ENCODE measurements at places on chromosomes 6 and 20.

DNA sequence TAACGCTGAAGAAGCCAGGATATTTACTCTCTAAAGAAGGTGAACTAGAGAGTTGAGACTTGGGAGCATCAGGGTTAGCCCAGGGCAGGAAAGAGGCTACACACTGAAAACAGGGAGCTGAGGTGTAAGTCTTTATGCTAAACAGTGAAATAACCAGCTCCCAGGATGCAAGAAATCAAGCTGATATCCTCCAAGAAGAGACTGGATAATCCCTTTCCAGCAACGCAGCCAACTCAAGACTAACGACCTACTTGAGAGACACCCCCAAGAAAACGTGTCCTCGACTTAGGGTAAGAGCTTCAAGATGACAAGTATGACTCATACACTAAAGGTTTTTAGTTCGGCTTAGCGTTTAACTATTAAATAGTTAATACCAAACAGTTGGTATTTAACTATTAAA is 202.2 kb downstream of the TASP1 start:
- no peak for DNase-seq

GRCh38 chr20:24780674-24781417 is 168.2 kb upstream of the CST7 start:
- DNase-seq: no peak

DNA sequence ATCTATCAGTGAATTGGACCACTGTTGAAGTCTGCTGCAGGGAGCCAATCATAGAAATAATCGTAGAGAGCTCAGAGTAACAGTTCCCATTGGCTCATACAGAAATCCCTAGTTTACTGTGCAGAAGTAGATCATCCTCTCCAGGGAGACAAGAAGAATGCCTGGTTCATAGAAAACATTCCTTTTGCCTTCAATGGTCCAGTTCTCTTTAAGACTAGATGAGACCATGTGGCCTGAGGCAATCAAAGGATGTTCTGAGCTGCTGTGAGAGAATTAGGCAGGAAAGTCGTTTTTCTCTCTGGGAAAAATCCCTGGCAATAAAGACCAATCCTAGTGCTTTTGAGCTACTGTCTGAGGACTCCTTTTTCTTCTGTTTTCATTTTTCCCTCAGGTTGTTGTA is 208.4 kb downstream of the CENPW start:
- DNase-seq: peak; percentile 10

DNA sequence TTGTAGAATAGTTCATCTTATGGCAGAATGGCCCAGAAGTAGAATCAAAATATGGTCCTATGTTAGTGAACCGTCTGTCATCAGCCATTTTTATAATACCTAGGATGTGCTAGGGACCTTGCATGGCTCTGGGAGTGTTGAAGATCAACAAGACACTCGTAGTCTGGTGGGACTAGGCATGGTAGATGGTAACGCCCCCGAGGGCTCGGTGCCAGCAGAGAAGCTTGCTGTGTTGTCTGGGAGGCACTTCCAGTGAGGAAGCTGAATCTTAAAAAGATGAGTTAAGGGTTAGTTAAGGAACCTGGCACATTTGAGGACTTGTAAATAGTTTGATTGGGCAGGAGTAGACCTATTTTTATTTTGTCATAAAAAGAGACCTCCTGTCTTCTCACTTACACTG is 82.4 kb downstream of the MAP3K4 start:
- DNase-seq: peak; percentile 49

DNA sequence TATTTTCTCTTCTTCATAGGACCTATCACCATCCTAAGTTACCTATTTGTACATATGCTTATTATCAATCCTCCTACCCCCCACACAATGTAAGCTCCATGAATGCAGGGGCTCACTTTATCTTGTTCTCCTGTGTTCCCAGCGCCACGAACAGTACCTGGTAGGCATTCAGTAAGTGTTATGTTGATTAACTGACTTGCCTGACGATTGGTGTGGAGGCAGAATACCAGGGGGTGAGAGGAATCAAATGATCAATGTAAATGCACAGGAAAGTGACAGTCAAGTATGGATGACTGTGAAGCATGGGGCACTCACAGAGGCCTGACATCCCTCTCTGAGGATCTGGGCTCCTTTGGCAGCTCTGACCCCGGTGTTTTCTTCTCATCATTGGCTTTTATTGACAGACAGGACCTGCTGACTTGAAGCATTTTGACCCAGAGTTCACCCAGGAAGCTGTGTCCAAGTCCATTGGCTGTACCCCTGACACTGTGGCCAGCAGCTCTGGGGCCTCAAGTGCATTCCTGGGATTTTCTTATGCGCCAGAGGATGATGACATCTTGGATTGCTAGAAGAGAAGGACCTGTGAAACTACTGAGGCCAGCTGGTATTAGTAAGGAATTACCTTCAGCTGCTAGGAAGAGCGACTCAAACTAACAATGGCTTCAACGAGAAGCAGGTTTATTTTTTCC is 6.1 kb upstream of the IFT52 start:
- DNase-seq: no peak

DNA sequence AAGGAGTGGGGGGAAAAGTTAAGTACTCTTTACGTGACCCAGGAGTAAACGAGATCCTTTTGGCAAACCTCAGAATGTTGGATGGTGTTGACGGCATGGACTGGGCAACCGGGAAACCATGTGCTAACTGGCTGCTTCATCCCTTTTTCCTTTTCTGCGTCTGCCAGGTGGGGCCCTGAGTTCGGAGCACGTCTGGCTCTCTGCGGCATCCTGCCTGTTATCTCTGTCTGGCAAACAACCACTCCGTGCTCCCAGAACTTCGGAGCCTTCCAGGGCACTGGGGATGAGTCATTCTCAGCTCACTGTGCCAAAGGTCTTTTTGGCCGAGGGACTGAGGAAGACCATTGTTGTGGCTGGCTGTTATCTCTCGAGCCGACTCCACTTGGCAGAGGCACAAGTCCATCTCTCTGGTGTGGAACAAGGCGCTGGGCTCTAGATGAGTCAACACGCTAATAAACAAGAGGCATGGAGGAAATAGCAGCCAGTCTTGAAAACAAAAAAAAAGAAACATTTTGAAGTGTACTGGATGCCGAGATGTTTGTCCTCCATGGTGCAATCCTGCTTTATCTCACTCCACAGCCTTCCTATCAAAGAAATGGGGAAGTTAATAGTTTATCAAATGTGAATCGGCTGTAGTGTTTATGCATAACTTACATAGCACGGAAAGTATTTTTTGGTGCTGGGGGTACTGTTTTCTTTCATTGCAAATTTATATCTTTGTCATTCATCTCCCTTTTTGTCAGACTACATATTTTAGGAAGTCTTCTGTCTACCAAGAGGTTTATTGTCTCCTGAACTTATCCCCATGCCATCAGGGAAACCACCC is 64.6 kb upstream of the TXNDC5 start:
- peak; percentile 30 for DNase-seq

DNA sequence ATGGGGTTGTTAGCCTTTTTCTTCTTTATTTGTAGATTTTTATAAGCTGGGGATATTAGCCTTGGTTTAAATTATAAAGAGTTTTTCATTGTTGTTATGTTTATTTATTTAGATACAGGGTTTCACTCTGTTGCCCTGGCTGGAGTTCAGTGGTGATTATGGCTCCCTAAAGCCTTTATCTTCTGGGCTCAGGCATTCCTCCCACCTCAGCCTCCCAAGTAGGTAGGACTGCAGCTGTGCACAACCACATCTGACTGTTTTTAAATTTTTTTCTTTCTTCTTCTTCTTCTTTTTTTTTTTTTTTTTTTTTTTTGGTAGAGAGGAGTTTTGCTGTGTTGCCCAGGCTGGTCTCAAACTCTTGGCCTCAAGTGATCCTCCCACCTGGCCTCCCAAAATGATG is 80.9 kb downstream of the UBE3D start:
- DNase-seq: no peak

- DNase-seq: peak; percentile 45
Measured at GRCh38 chr20:47502271-47503239, 868 bp downstream of the NCOA3 start.

DNA sequence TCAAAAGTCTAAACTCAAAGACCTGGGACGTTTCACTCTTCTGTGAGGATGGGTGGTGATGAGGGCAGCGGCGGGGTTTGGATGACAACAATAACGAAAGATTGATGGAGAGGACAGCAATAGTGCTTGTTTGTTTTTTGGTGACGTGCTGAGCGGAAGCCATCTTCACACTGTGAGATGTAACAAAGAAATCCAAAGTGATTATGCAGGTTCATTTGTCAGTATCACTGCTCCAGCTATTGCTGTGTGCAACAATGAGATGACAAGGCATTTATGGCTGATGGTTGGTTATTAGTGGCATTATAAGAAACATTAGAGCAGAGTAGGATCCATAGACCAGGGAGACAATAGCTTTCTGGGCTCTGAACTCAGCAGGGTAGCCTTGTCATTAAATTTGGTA is 306.7 kb downstream of the RNF144B start:
- peak; percentile 81 for DNase-seq

DNA sequence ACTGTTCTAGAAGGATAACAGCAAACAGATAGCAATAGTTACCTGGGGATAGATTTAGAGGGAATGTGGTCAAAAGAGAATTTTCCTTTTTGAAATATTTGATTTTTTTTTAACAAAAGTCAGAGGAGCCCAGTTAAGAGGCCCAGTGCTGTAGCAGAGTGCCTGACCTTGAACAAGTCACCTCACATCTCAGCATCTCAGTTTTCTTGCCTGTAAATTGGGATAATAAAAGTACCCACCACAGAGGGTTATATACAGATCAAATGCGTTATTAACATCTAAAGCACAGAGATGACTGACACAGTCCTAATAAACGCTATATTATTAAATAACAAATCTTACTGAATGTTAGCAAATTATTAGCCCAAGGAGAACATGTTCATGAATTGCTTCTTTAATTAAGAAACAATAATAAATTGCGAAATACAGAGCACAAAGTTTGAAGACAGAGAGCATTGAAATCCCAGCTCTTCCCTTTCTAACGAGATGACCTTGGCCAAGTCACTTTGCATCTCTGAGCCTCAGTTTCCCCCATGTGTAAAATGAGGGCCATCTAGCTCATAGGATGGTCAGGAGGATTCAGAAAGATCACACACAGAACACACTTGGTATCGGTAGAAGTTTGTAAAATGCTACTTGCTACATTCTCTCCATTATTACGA is 35.5 kb downstream of the PTGIS start:
- no peak for DNase-seq

DNA sequence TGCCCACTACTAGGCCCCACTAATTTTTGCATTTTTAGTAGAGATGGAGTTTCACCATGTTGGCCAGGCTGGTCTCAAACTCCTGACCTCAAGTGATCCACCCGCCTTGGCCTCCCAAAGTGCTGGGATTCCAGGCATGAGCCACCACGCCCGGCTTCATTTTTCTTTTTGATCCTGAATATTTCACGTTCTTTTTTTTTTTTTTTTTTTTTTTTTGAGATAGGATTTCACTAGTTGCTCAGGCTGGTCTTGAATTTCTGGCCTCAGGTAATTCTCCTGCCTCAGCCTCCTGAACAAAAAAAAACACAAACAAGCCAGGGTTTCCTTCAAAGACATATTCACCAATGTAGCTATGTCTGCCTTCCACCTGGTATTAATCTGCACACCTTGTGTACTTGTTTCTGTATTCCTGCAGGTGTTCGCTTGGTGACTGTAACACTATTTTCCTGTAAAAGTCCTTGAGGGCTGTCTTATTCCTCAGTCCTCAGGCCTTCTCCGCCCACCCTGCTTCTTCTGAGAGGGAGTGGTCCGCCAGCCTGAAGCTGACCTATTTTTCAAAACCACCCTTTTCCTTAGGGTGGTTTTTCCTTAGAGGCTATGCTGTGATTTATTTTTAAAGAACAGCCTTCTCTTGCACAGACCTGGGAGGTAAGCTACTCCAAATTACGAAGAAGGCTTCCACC is 36.1 kb upstream of the PNRC1 start:
- DNase-seq: no peak

GRCh38 chr6:42176981-42177380 is 3.8 kb downstream of the GUCA1A start:
- no peak for DNase-seq

GRCh38 chr6:43992126-43992663 is 135.1 kb downstream of the MRPL14 start:
- DNase-seq: no peak

- no peak for DNase-seq
Measured at GRCh38 chr6:87484491-87484890, 11.7 kb downstream of the SLC35A1 start.

DNA sequence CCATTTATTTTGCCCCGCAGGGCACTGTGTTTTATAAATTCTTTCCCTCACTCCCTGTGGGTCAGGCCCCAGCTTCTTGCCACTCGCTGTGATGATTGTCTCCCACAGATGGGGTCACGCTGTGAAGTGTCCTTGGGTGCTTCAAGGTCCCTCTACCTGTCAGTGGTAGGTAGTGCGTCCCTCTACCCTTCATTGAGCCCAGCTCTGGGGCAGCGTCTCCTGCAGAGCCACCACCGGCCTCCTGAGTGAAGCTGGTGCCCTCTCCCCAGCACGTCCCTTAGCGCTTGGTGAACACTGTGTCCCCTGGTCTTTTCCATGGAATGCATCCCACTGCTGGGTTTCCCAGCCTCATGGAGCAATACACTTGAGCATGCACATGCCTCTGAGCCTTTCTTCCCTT is 108.2 kb downstream of the NRN1 start:
- DNase-seq: no peak

DNA sequence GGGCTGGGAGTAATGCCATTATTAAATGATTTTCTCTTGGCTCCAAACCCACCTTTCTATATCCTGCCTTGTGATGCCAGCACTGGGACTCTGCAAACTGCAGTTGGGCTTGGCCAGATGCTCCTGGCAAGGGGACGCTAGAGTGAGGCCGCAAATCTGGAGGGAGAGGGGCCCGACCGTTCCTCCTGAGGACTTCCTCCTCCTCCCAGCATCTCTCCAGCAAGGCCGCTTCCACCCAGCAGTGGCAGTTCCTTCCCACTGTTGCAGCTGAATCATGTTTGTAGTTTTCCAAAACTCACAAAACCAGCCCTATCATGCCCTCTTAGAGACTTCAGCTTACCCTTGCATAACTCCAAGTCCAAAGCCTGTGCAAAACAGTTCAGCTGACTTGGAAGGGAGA is 244.4 kb downstream of the FOXA2 start:
- no peak for DNase-seq

DNA sequence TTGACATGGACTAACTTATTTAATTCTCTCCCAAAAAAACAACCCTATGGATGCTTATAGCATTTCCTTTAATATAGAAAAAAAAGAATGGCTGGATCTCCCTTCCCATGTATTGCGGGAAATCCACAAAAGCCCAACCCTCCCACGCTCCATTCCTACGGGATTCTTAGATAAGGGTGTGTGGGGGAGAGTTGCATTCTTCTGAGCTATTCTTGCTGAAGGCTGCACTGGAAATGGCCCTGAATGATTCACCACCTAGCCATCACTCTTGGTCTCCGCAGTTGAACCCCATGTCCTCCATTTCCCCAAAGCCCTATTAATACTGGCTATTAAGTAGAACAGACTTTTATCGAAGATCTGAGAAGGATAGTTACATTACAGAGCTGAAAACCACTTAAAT is 41.9 kb upstream of the ADGRF5 start:
- no peak for DNase-seq

DNA sequence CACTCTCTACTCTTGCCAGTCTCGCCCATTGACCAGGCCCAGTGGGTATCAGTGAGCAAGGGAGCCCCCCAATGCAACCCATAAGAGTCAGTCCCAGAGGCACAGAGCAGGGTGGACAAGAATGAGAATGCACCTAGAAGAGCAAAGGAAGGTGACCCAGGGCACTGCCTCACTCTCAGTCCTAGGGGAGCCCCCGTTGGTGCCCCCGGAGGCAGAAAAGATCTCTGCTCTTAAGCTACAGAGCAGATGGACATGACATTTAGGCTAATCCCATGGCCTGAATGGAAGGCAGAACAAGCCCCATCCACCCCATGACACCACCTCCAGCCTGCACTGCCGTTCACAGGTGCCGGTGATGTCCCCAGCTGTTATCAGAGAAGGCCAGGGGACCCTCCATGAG is 50.7 kb upstream of the PLEKHG1 start:
- DNase-seq: no peak

Data from NCI-H69 (cell line).